ENCODE measurements at places on chromosomes 1 and 21.

DNA sequence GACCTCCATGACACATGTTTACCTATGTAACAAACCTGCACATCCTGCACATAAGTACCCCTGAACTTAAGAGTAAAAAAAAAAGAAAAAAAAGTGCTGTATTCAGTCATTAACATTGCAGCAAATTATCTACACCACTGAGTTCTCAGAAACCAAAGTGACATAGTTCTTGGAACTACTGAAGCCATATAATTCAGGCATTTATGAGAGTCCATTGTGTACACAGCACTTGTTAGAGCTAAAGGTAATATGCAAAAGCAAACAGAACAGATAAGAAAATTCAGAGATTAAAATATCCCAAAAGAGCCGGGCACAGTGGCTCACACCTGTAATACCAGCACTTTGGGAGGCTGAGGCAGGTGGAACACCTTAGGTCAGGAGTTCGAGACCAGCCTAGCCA, 38.0 kb downstream of the F5 start:
- no peak for DNase-seq

GRCh38 chr1:214008791-214009422, 21.1 kb downstream of the PROX1 start:
- no peak for DNase-seq

DNA sequence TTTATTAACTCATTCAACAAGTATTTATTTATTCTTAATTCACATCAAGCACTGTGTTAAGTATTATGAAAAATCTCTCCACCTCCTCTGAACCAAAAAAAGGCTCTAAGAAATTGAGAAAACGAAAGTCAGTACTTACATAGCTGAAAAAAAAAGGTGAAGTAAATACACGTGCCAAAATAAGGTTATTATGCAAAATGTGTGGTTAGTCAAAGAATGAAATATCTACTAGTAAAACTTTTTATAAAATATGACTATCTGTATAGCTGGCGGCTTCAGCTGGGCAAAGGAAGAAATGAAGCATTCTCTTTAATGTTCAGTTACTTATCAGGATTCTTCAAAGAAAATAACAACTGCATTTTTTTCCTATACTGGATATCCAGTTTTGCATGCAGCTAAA, 35.5 kb upstream of the ASPM start:
- no peak for DNase-seq

DNA sequence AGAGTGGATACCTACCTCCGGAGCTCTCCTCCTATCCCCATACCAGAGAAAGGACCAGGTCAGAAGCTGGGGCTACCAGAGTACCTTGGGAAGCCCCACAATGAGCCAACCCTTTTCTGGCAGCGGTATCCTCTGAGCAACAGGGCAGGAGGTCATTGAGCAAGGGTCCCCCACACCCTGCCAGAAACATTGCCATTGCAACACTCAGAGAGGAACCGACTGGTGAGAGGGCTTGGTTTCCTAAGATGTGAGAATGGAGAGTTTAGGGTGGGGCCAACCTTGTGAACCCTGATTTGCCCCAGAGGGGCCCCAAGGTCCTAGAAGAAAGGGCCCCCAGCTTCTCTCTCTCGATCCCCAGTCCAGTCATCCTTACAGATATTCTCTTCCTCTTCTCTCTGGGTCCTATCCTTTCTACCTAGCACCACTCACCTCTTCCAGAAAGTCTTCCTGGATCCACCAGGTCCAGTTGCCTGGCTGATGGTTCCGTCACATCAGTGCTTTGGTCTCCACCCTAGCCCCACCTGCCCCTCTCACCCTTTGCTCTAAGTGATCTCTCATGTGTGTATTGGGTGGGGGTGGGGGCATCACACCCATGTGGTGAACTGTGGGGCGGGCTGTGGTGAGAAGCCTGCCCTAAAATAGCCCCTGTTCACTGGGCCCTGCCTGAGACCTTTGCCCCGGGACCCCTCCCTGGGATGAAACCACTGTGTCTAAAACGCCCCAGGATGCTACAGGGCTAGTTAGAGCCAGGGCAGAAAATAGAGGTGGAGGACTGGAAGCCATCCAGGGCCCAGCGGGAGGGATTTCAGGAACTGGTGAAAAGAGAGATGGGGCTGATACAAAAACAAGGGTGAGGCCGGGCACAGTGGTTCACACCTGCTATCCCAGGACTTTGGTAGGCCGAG, 8.7 kb downstream of the FGR start:
- DNase-seq: peak; percentile 90

- no peak for DNase-seq
Measured at GRCh38 chr1:85088408-85088784, 40.1 kb upstream of the MCOLN3 start.

GRCh38 chr1:6490181-6491080, 1.0 kb downstream of the PLEKHG5 start:
- DNase-seq: peak; percentile 82

GRCh38 chr1:37151789-37152188, 117.5 kb upstream of the GRIK3 start:
- DNase-seq: no peak

DNA sequence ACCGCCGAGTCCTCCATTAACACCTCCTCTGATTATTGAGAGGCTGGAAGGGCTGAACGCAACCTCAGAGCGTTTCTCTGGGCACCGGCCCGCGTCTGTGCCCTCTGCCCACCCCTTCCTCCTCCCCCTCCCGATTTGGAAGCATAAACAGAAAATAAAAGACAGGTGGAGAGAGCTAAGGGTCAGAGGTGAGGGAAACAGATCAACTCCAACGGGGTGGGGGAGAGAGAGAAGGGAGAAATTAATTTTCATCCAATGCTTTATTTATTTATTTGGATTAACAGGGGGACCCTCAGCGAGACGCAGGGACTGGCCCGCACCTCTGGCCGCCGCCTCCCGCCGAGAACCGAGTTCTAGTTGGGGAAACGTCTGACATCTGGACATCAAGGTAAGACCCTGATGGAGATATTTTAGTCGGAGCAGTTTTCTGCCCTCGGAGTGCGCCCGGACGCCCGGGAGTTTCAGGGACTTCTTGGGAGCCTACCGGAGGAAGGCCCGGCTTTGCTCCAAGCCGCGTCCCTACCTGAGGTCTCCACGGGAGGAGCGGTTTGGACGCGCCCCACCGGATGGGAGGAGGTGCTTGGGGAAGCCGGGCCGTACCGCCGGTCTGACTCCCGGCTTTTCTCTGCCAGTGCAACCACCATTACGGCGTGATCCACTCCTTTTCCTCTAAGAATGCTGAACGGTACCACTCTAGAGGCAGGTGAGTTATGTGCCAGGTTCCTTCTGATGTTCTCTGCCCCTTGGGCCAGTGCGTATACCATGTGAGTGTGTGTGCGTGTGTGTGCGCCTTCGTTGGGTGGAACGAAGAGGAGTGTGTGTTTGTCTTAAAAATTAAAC, 5.1 kb upstream of the LHX9 start:
- DNase-seq: peak; percentile 38

- DNase-seq: no peak
Measured at GRCh38 chr1:244155661-244156060, 104.6 kb downstream of the ZBTB18 start.

DNA sequence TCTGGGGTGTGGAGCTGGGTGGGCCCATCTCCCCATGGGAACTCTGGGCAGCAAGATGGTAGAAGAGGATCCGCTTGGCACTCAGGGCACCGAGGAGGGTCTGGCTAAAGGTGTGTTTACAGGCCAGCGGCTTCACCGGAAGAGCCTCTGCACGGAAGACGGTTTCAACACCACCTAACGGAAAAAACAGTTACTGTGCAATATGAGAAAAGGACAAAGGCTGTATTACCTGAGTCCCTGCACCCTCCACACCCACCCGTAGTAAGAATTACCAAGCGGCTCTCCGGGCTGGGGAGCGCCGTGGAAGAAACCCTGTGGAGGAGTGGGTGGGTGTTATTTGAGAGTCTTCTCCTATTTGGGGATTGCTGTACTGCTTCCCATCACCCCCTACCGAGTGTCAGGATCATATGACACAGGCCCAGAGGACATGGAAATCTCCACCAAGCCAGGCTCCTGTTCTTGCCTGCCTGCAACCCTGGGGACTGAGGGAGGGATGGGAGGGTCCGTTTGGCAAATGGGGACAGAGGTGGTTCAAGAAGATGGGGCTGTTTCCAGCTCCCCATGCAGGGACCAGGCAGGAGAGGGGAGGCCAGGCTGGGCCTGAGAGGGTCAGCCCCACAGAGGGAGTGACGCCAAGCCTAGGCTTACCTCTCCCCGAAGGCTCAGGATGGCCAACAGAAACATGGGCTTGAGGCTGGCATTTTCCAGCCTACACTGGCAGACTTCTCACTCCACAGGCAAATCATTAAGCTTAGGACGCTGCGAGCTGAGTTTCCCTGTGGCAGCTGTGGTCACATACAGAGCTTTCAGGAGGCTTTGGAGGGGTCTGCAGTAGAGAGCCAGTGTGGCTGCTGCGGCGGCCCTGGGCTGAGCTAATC, 203.5 kb upstream of the TMEM51 start:
- no peak for DNase-seq

DNA sequence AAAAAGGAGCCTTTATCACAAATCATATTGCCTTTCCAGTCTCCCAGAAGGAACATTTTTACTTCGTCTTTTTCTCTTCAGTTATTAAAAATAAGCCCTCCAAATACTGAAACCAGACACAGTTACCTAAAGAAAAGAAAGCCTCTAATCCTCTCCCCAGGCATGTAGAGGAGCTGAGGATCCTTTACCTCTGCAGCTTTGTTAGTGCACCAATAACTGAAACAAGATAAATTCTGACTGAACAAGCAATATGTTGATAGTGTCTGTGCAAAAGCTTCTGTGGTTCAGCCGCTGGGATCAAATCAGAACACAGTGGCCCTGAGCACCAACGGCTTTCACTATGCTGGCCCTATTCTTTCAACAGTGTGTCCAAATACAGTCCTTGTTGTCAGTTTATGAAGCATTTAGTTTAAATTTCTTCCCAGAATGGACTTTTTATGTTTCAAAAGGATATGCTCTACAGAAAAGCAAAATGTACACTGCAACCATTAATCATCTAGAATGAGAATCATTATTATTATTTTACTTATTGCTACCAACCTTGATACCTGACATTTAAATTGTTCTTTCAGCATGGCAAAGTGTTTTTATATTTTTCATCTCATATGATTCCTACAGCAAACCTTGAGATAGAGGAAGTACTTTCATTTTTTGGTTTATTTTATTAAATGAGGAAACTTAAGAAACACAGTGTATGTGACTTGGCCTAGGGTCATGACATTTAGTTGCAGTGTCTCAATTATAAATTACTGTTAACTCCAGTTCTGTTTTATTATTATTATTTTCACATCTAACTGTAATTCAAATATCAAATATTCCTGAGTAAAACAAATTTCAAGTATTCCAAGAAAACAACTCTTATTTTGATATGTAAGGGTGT, 217.9 kb downstream of the NEGR1 start:
- no peak for DNase-seq

DNA sequence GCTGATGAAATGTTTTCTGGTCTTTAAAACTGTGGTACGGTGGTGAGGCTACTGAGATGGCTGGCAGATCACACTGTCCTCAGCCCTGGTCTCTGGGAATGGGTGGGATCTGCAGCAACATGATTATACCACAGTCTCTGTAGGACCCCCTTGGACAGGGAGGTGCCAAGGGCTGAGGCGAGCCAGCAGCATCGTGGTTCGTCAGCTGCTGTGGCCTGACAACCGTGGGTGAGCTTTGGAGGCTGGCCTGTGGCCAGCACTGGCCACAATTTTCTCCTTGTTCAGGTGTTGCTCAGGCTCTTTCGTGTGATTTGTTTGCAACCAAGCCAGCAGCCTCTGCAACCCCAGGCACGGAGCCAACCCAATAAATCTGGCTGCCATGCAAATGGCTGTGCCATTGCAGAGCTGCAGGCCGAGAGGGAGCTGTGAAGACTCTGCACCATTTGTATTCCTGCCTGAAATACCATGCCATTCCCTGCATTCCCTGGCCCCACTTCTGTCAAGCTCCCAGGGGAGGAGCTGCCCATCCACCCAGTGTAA, 70.9 kb downstream of the PCP4 start:
- DNase-seq: no peak

GRCh38 chr1:55309053-55309452, 93.9 kb upstream of the USP24 start:
- DNase-seq: no peak

DNA sequence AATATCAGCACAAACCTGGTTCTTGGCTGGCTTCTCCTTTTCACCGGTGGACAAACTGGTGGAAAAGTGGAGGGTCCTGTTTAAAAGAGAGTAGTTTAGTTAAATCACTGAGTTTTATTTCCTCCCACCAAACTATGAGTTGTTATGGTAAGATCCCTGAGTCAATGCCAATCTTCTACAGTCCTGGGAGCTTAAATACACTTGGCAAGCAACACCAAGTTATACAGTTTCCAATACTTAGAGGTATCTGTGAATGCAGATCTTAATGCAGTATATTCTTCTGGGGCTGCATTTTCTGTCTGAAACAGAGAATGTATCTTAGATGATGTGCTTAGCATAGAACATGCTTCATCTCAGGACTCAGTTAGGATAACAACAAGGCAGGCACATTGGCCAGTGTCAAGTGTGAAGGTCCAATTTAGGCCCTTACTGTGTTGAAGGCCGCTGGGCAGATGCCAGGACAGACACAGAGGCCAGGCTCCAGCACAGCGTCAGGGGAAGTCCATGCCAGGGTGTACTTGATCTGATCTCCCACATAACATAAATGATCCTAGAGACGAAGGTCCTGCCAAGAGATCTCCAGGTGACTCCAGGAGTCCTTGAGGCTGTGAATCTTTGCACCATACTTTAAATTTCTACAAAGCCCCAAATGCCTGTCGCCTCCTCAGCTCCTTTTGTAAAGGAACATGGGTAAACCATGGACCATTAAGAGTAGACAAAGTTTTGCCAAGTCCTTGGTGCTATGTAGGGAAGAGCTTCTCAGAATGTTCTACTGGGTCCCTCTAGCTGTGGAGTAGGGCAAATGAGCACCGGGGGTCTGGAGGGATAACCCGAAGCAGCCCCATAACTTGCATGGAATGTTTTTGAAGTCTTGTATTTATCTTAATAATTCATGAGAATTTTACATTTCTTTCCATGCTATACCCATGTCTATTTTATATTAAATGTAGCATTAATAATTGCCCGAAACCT, 76.8 kb downstream of the KCNJ15 start:
- peak; percentile 36 for DNase-seq

- no peak for DNase-seq
Measured at GRCh38 chr1:198160946-198161614, 4.3 kb downstream of the NEK7 start.

GRCh38 chr1:89936694-89937093, 58.2 kb upstream of the ZNF326 start:
- no peak for DNase-seq

DNA sequence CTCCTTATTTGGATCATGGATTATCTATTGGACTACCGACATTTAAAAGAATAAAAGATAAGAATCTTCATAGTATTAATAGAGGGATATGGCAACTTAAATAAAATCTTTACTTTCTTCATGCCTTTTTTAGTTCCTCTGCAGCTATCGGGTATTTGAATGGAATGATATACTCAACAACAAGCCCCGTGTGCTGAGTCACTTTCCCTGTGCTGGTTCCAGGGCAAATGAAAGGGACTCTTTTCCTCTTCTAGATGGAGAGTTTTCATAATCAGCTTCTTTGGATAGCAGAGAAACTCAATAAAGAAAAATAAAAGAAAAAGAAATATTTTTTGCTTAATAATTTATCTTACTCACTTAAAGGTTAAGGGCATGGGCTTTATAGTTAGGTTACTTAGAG, 213.7 kb downstream of the LRRC40 start:
- DNase-seq: no peak

- DNase-seq: no peak
Measured at GRCh38 chr1:65793359-65793732, 651 bp downstream of the PDE4B start.
